ENCODE measurements at places on chromosomes 12 and 14. TPM values are rescaled to one million over a fixed set of nuclear protein-coding genes. Genes with fewer than 3 reads are reported as not detected.

The CMTM5 gene
- total RNA-seq = not detected

The LMNTD1 gene
- not detected for total RNA-seq

The TUBA1A gene
- total RNA-seq = 884 TPM

The DACT1 gene
- 1.7 TPM for total RNA-seq

The KRT77 gene
- total RNA-seq = not detected

The IQSEC3 gene
- total RNA-seq = not detected

The ACRBP gene
- total RNA-seq = not detected

DNA sequence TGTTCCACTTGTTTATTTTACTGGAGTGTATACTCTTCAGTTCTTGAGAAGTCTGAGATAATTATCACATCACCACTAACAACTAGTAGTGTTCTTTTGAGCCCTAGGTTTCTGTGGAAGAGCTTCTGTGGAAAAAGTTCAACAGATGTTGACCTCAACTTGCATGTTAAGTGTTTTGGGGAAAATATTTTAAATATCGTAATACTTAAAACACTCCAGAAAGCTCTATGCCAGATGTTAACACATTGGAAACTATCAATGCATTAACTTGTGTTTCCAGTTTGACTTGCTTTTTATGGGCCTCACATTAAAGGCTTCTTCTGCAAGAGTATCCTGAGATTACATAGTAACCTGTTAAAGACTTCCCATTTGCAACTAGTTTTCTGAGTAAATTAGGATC, 173.1 kb downstream of the DUSP6 start:
- DNase-seq = no peak

- DNase-seq = no peak
Measured at GRCh38 chr14:56801920-56802319, 8.4 kb downstream of the OTX2 start.

GRCh38 chr12:30814295-30814655, 59.5 kb upstream of the CAPRIN2 start:
- no peak for DNase-seq

DNA sequence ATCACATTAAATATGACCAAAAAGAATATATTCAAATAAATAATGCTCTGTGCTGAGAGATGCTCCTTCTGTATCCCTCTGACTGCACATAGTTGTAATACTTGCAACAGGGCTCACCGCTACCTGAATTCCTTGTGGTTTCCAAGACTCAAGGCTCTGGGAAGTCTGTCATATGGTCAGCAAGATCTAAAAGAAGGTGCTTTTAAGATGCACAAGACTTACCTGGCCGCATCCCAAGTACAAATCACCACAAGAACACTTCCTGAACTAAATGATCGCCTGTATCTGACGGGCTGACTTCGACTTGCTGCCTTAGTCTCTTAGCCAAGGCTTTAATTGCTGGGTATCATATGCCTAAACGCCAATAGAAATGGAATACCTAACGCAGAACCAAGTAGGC, 67.2 kb downstream of the HECTD4 start:
- peak; percentile 7 for DNase-seq

DNA sequence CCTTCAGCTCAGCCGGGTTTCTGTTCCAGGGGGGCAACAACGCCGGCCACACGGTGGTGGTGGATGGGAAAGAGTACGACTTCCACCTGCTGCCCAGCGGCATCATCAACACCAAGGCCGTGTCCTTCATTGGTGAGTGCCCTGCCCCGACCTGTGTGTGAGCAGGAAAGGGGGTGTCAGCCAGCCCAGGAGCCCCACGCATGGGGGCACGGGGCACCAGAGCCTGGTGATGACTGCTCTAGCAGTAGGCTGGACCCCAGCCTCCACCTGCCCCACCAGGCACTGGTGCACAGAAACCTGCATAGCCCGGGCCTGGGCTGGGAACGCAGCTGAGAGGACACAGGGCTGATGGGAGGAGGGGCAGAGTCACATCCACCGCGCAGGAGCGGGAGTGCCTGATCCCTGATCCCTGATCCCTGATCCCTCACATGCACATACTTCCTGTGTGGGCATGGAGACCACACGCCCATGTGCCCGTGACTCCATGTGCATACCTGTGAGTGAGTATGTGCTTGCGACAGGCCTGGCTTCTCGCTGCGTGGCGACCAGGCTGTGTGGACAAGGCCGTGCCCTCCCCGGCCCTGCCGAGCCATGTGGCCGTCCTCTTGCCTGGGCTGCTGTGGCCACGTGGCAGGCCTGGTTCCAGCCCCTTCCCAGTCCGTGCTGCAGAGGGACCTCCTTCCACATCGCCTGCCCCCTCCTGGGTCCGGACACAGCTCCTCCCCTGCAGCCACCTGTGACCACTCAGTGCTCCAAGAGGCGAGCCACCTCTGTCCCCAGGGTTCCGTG, 11.2 kb downstream of the ADSS1 start:
- DNase-seq = no peak

- no peak for DNase-seq
Measured at GRCh38 chr12:89278169-89278568, 74.1 kb downstream of the DUSP6 start.

DNA sequence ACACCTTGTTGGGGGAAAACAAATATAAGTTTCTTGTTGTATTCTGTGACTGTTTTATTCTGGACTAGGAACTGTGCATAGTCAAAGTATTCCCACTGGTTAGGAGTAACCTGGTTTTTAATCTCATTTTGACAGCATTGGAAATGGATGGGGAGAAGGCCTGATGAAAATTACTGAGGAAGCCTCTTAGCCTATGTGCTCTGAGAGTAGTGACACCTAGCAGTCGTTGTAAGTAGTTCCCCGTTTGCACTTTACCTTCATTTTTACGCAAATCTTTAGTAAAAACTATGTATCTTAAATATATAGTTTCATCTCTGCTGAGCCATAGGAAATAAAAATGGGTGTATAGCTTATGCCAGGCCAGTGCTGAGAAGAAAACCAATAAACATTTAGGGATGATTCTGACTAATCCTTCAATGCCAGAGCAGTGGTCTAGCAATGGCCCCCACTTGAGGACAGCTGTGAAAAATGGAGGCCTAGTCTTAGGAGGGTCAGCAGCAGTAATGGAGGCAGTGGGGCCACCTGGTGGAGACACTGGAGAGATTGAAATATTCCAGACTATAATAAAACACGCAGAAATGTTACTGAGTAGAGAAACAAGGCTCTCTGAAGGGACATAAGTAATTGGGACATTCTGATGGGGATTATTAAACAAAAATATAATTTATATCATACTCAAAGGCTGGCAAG, 133.2 kb upstream of the NOVA1 start:
- peak; percentile 1 for DNase-seq

- no peak for DNase-seq
Measured at GRCh38 chr14:105131241-105131640, 37.3 kb downstream of the JAG2 start.

DNA sequence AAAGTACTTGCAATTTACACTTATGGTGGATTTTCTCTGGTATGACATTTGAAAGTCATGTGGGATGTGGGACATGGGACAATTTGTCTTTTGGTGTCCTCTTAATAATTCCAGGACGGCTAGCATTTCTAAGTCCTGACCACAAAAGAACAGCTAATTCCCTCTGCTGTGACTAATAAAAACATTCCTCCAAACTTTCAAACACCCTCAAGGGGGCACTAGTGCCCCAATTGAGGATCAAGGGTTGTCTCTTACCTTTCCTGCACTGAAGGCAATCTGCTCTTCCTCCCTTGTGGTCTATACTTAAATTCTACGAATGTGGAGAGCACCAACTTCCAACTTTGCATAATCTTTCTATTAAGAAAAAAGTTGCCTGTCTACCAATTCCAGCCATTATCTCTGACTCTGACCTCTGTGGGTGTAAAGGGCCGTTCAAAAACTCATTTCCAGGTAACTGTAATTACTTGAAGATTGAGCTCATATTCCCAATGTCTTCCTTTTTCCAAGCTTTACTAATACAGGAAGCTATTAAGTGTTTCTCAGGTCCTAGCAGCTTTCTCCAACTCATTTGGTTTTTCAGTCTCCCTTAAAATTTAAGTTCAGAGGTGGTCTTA, 210.2 kb downstream of the PTPRO start:
- peak; percentile 69 for DNase-seq

GRCh38 chr12:44571006-44571550, 305.0 kb downstream of the NELL2 start:
- DNase-seq = peak; percentile 11

- DNase-seq = no peak
Measured at GRCh38 chr12:77087427-77087826, 22.1 kb upstream of the E2F7 start.

DNA sequence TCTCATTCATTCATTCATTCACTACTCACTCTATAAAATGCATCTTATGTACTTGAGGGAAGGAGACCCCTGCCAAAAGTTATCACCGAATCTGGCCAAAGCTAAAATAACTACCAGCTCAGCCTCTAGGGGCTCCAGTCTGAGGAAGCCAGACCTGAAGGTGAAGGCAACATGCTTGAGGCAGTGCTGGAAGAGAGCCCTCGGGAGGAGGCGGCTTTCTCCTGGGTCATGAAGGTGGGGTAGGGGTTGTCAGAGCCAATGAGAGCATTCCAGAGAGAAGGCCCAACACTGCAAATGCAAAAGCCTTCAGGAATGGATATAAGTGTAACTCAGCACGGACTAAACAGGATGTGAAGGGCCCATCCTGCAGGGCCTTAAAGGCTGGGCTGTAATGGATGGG, 62.4 kb downstream of the GSC start:
- no peak for DNase-seq

- peak; percentile 4 for DNase-seq
Measured at GRCh38 chr12:74644681-74645080, 107.0 kb downstream of the ATXN7L3B start.

DNA sequence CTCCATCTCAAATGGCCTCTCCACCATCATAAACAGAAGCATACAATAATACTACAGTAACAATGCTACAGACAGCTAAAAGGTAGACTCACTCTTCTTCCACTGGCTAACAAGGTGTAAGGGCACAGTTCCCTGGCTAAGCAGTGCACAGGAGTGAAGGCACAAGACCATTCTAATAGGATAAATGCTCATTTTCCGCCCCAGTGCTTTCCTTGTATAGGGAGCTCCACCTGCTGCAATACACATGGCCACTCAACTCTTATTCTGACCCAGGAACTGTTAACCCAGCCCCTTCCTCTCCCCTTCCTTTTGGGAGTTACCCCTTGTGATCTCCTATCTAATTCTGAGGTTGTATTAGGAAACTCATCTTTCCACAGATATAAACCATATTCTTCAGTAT, 124.6 kb downstream of the KCNK10 start:
- no peak for DNase-seq

DNA sequence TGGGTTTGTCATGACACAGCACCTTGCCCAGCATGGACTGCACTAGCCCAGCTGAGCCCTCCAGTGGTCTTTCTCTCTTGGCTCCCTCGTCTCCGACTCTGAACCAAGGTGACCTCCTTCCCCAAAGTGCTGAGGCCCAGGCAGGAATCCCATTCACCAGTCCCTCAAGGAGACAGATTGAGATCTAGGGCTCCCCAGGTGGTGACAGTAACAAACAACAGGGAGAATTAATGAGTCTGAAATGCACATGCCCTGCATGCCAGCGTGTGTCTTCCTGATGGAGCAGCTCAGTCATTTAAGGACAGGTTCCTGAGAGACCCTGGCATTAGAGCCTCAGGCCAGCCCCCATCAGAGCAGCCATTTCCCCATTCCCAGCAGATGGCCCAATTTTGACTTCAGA, 51.4 kb upstream of the OAS1 start:
- no peak for DNase-seq
